ENCODE measurements at places on chromosomes 2 and 18. TPM values are rescaled to one million over a fixed set of nuclear protein-coding genes. Genes with fewer than 3 reads are reported as not detected.

DNA sequence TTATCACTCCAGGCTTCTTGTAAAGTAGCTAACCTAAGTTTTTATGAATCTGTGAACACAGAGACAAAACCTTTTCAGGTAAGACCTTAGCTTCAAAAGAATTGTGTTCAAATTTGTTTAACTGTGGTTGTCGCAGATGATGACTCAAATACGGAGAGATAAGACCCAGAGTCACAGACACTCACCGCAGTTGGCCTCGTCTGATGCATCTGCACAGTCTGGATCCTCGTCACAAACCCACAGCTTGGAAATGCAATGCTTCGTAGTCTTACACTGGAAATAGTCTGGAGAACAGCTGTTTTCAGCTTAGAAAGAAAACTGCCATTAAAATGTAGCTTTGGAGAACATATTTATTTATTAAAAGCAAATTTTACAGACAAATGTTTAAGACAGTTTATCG is 1662.1 kb upstream of the NXPH2 start:
- DNase-seq = no peak

The CTIF gene
- 74.4 TPM for total RNA-seq

DNA sequence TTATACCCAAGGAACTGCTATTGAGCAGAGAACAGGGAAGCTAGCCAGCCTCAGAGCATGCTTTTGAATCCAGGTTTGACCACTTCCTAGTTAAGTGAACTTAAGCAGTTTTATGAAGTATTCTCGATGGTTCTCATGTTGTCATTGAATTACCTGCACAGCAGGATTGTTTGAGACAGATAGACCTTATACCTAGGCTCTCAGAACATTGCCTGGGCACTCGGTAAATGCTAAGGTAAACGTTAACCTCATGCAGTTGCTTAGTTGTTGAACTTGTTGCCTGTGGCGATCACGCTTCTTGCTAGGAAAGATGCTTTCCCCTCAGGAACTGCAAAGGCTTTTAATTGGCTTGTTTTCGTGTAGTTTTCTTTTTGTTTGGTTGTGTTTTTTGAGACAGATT is 34.0 kb upstream of the CHMP1B start:
- DNase-seq = no peak

GRCh38 chr18:75241705-75242104 is 31.1 kb downstream of the TSHZ1 start:
- DNase-seq = no peak

The RAMP1 gene
- 10.0 TPM for total RNA-seq

DNA sequence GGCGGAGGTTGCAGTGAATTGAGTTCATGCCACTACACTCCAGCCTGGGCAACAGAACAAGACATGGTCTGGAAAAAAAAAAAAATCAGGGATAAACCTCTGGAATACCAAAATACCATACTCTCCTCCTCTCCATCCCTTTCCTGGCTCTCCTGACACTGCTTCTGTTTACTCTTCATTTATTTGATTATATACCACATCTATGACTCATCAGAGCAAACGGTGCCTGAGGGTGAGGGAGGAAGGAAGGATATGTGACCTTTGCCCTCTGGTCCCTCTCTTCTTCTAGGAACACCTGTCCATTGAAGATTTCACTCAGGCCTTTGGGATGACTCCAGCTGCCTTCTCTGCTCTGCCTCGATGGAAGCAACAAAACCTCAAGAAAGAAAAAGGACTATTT is 30.0 kb downstream of the VIL1 start:
- no peak for DNase-seq

The CCBE1 gene
- total RNA-seq = 5.8 TPM

The TANC1 gene
- 5.0 TPM for total RNA-seq

The ARHGAP28 gene
- total RNA-seq = 0.68 TPM

The KLF11 gene
- total RNA-seq = 12.2 TPM

DNA sequence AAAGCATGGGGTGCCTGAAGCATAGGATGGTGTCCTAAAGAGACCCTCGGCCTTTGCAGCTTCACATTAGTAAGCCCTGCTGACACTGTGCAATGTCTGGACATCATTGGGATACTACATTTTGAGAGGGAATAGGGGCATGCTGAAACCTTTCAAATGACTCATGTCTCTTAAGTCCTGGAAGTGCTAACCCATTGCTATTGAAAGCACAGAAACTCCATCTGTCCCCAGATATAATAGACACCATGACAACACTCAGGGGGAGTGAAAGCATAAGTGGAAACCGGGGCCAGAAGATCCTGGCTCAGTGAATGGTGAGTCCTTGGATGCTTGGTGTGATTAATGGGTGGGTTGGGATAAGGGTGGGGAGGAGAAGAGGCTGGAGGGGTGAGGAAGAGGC is 595.5 kb upstream of the ID2 start:
- no peak for DNase-seq

DNA sequence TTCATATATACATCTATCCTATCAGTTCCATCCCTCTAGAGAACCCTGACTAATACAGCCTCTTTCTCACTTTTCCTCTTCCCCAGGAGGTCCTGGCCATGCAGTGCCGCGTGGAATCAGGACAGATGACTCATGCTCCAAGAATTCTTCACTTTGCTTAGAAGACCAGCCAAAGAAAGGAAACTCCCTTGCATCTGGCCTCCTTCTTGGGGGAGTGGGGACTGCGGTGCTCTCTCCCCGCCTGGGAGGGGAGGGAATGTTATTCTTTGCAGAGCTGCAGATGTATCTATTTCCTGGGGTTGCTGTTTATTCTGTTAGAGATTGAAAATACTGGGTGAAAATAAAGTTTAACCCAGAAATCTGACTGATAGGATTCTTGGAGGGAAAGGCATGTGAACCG is 111.5 kb upstream of the SH3BP4 start:
- no peak for DNase-seq

DNA sequence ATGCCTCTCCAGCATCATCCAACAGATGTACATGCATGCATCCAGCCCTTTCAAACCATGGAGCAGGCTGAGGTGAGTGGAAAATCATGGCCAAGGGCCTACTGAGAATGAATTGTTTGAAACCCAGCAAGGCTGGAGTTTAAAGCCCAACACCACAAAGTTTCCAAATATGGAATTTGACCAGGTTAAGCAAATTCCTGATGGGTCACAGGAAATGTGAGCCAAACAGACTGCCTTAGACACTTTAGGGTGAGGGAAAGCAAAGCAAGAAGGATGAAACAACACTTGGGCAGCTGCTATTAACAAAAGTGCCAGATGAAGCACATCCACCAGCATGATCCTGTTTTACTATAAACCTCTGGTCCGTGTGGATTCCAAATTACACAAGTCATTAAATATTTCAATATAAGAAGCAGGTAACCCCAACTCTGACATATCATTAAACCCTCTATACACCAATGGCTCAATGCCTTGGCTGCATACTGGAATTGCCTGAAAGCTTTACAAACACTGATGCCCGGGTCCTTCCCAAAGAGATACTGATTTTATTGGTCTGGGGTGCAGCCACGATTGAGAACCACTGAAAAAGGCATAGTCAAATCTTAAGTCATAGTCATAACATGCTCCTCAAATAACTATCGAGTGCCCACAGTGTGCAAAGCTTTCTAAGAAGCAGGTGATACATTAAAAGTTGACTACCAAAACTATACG is 9.1 kb downstream of the KLF7 start:
- DNase-seq = peak; percentile 49
